ENCODE measurements at places on chromosomes 16 and 17.

DNA sequence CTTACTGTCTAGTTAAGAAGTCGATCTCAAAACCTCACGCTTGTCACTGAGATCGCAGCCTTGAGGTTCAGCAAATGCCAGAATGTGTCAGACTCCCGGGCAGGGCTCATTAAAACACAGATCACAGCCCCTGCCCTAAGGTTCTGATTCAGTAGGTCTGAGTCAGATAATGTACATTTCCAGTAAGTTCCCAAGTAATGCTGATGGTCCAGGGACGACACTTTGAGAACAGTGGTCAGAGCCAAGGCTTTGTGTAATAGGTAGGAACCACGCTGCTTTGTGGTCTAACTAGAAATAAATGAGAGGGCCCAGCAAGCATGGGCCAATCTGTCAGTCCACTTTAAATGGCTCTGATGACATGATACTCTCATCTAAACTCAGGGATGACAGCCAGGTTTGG, 228.6 kb downstream of the ZFHX3 start:
- DNase-seq = no peak

GRCh38 chr16:52677501-52677900, 130.6 kb upstream of the TOX3 start:
- DNase-seq = no peak

DNA sequence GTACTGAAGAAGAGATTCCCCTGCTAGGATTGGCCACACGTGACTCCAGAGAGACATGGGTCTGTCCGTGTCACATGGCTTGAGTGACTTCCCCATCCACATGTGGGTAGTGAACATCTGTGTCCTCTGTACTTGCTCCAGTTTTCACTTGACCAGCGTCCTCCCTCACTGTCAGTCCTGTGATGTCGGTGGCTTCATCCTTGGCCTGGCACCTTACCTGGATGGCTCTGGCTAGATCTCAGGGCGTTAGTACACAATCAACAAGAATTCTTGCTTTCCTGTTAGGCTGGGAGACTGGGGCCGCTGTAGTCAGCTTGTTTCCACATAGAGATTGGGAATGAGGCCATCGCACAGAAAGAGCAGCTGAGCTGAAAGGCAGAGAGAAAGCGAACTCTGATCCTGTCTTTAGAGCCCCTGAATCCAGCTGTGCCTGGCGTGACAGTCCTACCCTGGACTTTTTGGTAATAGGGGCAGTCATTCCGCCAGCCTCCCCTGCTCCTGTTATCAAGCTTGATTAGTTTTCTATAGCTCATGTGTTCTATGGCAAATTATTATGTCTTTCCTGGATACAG, 227.3 kb downstream of the SNX29 start:
- no peak for DNase-seq

GRCh38 chr16:3112058-3112880, at the start of gene ZNF205:
ZNF205 (plus strand) TSS chr16:3112586; CDS start chr16:3113431, 845 bp downstream.
- DNase-seq = no peak

GRCh38 chr16:23624092-23624491, 17.0 kb downstream of the PALB2 start:
- no peak for DNase-seq

GRCh38 chr16:13999071-13999894, 71.8 kb upstream of the MRTFB start:
- no peak for DNase-seq

- no peak for DNase-seq
Observed at GRCh38 chr16:82016964-82017363, 5.7 kb upstream of the SDR42E1 start.

GRCh38 chr16:78599271-78599670, 499.8 kb downstream of the WWOX start:
- no peak for DNase-seq

- DNase-seq = no peak
Observed at GRCh38 chr16:30399435-30400186, 4.4 kb downstream of the ZNF48 start.

- DNase-seq = no peak
Observed at GRCh38 chr16:54817940-54818574, 112.6 kb upstream of the IRX5 start.

GRCh38 chr17:80308692-80309517, 48.3 kb downstream of the RNF213 start:
- DNase-seq = no peak

- no peak for DNase-seq
Observed at GRCh38 chr16:66409156-66409555, 17.9 kb upstream of the BEAN1 start.

DNA sequence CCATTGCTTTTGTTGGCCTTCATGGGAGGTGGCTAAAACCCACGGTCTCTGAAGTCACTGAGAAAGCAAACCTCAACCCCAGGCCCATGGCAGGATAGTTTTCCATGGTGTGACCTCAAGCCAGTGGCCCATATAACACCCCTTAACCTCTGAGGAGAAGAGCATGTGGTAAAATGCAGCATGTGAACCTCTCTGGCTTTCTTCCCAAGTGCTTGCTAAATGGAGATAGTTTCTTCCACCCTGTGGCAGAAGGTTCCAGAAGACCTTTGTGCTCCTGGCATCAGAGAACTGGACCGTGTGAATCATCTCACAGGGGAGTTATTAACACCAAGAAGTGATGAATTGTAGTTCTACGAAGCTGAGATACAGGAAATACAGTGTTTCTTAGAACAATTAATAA, 47.3 kb downstream of the MYOCD start:
- no peak for DNase-seq

DNA sequence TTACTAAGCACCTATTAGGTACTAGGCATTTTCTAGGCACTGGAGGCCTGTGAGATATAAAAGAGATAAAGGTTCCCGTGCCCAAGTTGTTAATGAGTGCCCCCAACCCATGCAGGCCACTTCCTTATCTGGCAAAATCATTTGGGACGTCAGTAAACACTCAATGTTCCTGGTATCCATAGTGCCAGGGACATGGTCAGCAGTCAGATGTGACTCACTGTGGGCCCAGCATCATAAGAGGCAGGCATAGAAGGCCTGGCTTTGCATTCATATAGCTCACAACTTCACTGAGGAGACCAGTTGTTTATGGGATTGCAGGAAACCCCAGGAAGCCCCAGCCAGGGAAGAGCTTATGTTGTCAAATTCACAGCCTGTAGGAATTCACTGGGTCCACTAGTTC, 81.1 kb downstream of the MRC2 start:
- no peak for DNase-seq

DNA sequence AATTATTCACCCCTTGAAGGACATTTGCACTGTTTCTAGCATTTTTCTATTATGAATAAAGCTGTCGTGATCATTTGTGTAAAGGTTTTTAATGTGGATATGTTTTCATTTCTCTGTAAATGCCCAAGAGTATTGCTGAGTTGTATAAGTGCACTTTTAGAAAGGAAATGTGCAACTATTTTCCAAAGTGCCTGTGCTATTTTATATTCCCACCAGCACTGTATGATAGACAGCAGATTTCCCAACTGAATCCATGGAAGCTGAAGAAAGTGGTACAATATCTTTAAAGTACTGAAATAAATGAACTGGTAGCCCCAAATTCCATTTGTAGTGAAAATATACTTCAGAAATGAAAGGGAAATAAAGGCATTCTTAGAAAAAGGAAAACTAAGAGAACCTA, 238.4 kb downstream of the BCAS3 start:
- DNase-seq = no peak

DNA sequence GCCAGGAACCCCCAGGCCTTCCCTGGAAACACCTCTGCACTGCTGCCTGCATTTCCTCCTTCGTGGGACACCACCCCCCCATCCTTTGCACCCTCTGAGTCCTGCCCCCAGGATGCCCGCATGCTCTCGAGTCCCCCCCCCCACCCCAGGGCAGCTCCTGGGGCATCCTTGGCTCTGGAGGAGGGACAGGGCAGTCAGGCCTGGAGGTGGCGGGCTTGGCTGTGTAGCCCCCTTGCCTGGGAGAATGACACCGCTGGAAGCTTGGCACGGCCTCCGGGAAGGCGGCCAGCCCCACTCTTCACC, 98.9 kb upstream of the GSE1 start:
- DNase-seq = no peak

GRCh38 chr16:29256501-29256981, 150.0 kb downstream of the NPIPB11 start:
- no peak for DNase-seq

DNA sequence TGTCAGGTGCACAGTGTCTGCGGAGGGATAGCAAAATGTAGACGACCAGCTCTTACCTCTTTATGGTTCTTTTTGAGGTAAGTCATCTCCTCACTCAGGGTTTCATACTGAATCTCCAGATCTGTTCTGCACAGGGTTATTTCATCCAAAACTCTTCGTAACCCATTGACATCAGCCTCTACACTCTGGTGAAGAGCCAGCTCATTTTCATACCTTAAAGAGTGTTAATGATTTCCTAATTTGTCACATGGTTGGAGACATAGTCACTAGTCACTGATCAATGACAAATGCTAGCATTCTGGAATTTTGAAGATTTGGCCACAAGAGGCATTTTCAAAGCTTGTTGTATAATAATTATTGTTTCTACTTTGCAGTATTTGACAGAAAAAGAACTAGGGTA, 1.3 kb downstream of the KRT25 start:
- no peak for DNase-seq

- no peak for DNase-seq
Observed at GRCh38 chr16:50568187-50568815, 20.1 kb downstream of the NKD1 start.

- no peak for DNase-seq
Observed at GRCh38 chr17:64130559-64131001, 636 bp upstream of the ERN1 start.

DNA sequence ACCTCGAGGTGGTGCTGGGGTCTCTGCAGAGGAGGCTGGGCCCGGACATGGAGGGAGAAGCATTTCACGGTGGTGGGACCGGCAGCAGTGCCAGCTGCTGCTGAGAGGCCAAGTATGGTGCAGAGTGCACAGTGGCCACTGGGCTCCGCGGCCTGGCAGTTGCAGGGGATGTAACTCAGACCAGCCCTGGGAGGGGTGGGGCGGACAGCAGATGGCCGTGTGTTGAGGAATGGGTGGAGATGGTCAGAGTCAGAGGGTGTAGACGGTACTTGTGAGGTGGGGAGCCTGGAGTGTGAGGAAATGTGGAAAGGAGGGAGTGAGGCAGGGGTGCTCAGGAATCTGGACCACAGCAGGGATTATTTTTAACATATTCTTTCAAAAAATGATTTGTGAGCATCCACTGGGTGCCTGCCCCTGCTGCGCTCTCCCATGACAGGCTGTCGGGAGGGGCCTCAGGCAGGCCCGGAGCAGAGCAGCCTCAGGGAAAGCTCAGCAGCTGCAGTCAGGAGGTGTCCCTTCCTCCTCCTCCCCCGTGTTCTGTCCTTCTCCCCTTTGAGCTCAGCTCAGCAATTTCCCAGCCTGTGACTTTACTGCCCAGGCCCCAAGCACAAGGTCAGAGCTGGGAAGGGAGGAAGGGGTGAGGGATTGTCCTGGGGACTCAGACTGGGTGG, 113.1 kb downstream of the RAP1GAP2 start:
- no peak for DNase-seq

DNA sequence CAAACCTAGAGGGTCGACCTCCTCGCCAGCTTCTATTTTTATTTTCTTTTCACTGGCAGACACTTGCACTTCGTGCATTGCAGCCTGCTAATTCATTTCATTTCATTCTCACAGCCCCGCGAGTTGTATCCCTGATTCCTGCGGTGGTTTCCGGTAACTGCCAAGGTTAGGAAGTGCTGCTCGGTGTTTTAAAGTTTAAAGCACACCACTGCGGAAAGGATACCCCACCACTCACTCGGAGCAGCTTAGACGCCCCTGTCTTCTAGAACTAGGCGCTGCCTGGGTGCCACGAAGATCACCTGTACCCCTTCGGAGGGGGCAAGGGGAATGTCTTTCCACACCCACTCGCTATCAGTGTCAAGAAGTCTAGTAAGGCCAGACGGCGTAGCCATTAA, 509 bp downstream of the CNEP1R1 start:
- DNase-seq = no peak

DNA sequence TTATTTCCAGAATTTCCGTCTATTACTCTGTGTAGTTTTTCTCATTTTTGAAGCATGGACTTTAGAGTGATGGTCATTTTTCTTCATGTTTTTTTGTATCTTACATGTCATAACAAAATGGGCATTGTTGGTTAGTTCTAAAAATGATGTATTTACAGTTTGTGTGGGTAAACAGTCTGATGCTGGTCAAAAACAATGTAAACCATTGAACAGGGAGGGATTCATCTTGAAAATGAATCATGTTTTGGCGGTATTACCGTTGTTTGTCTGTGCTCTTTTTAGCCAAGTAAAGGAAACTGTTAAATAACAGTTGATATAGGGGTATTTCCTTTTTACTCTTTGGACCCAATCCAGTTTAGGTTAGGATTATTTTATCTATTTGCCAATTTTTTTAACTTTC, 315.8 kb downstream of the BCAS3 start:
- DNase-seq = no peak

GRCh38 chr17:2063261-2064146, 8.6 kb downstream of the HIC1 start:
- DNase-seq = no peak

DNA sequence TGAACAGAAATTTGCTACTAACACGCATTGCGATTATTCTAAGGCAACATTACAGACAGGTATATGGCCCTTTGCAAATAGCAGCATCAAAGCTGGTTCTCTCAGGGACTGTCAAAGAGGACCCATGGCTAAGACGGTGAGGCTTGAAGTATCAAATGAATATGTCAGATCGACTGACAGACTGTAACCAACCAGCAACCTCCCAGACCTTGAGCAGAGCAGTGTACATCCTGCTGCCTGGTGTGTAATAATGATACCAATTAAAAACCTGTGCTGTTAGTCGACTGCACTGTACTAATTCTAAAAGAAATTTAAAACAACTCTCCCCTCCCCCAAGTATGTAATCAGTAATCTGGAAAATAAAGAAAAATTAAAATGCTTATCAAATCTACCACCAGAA, 35.9 kb upstream of the GHDC start:
- DNase-seq = no peak

DNA sequence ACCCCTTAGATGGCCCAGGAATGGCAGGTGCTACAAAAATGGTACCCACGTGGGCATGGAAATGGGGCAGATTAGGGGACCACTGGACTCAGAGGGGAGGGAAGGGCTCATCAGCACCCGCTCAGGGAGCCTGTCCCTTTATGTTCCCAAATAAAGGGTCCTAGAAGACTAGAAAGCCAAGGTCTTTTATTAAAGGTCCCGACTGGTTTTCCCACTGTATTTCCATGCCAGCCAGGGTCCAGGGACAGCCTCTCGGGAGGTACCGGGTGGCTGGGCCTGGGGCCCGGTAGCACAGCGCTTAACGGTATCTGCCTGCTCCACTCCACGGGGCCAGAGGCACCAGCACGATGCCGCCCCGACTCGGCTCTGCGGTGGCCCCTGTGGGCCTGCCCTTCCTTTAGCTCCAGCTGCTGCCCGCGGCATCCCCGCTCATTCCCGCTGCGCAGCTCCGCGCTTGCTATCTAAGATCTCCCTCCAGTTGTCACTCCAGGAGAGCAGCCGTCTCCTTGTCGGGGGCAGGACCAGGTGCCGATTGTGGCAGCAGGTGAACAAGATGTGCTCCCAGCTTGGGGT, 1.4 kb downstream of the NT5C start:
- no peak for DNase-seq

DNA sequence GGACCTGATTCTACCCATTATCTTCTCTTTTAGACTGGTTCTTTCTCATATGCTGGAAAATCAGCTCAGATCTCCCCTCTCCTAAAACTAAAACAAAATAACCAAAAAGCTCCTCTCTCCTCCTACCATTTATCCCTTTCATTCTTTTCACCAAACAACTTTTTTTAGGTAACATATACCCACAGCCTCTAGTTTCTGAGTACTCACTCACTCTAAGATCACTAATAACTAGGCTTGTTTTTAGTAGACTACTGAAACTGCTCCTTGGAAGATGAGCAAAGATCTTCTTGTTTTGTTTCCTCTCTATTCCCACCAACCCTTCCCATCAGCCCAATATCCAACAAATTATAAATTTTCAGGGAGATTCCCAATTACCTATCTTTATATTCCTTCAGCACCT, 129.0 kb downstream of the SKAP1 start:
- no peak for DNase-seq
